ENCODE measurements at places on chromosomes 1 and 21.

DNA sequence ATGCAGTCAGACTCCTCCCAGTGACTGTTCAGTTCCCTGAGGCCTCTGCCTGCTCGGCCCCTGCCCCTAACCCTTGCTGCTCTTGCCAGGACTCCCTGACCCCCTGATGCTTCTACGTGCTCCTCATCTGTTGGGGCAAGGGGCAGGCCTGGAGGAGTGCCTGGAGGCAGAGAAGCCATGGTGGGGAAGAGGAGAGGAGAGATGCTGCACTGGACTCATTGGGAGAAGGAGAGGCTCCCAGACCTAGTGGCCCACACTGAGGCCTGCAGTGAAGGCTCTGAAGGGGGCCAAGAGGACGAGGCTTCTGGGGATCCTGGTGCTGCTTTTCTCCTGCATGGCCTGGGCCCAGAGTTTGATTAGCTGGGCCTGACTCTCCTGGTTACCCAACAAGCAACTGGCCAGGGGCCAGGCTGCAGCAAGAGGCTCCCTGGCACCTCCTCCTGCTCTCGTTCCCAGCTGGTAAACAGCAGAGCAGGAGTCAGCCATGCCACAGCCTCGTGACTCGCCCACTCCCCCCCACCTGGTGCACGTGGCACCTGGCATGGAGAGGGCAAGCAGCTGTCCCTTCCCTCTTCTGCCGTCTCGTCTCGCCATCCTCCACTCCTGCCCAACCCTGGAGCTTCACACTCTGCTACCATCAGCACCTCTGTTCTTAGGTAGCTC, 847 bp upstream of the RORC start:
- DNase-seq = no peak

GRCh38 chr1:218617986-218618385, 272.9 kb downstream of the TGFB2 start:
- DNase-seq = no peak

DNA sequence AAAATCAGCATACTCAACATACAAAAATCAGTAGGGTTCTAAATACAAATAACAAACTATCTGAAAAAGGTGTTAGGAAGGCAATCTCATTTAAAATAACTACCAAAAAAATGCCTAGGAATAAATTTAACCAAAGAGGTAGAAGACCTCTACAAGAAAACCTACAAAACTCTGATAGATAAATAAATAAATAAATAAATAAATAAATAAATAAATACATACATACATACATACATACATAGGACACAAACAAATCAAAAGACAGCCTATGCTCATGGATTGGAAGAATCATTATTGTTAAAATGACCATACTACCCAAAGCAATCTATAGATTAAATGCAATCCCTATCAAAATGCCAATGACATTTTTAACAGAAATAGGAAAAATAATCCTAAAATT, 194.7 kb downstream of the BARHL2 start:
- DNase-seq = no peak

- DNase-seq = no peak
Measured at GRCh38 chr1:223331929-223332328, 32.0 kb downstream of the SUSD4 start.

DNA sequence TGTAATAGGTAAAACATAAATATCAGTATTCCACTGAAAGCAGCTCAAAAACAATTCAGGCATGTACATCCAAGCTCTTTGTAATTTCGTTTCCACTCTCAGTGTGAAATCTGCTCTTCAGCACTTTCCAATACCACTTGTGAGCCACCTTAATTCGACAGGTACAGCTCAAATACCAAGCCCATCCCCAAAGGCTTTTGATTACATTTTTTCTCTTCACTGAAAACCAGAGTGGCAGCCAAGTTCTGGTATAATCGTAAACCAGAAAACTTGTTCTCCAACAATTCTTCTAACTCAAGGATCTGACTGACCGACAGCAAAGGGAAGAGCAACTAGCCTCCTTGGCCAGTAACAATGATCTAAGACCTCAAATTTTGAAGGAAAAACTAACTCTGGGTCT, 36.8 kb downstream of the FBXO42 start:
- DNase-seq = no peak

- DNase-seq = no peak
Measured at GRCh38 chr1:107394301-107394700, 253.5 kb downstream of the NTNG1 start.

DNA sequence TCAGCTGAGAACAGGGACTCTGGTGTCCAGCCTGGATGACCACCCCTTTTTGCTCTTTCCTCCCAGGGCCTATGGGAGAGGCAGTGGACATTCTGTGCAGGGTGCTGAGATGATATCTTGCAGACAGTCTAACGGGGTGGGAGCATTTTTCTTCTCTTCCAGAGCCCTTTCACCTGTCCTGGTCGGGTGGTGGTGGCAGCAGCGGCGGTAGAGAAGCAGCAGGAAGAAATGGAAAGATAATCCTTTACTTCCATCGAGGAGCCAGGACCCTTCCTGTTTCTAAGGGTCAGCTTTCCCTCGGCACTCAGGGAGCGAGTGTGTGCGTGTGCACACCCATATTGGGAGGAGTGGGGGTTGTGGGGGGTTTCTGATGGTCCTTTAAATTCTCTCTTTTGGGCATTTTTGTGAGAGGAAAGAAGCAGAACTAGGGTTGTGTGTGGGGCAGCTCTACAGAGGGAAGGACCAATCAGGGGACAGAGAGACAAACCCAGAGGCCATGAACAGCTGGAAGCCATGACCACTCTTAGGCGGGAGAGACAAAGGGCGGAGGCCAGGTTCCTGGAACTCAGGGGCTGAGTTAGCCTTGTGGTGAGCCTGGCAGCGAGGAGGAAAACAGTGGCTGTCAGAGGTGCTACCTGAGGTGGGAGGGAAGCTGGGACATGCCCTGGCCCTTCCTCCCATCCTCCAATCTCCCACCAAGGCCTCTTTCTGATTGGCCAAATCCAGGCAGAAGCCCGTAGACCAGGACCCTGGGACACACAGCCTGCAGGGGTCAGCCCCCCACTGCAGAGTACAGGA, 31.2 kb upstream of the CSF3R start:
- no peak for DNase-seq

DNA sequence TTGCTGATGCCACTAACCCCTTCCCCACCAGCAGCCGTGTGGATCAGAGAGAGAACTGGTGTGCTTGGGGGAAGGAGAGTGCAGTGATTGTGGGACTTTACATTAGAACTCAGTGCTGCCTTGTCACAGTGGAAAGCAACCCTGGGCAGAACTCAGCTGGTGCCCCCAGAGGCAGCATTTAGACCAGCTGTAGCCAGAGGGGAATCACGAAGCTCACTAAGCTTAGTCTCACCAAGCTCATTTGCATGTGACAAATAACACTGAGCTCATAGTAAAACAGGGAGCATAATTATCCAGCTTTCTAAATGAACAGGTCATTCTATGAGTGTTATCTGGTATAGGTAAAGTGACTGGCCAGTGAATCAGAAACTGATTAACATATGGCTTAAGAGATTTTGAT, 9.8 kb upstream of the SMAP2 start:
- no peak for DNase-seq

- no peak for DNase-seq
Measured at GRCh38 chr1:155052439-155053395, 1.6 kb downstream of the ADAM15 start.

- DNase-seq = no peak
Measured at GRCh38 chr1:9066945-9067807, 2.3 kb downstream of the SLC2A5 start.

- DNase-seq = no peak
Measured at GRCh38 chr1:67307251-67308060, at the start of gene IL12RB2. TSS of gene IL12RB2 (plus strand) at chr1:67307873. CDS start at chr1:67320369, 12,496 bp downstream.

DNA sequence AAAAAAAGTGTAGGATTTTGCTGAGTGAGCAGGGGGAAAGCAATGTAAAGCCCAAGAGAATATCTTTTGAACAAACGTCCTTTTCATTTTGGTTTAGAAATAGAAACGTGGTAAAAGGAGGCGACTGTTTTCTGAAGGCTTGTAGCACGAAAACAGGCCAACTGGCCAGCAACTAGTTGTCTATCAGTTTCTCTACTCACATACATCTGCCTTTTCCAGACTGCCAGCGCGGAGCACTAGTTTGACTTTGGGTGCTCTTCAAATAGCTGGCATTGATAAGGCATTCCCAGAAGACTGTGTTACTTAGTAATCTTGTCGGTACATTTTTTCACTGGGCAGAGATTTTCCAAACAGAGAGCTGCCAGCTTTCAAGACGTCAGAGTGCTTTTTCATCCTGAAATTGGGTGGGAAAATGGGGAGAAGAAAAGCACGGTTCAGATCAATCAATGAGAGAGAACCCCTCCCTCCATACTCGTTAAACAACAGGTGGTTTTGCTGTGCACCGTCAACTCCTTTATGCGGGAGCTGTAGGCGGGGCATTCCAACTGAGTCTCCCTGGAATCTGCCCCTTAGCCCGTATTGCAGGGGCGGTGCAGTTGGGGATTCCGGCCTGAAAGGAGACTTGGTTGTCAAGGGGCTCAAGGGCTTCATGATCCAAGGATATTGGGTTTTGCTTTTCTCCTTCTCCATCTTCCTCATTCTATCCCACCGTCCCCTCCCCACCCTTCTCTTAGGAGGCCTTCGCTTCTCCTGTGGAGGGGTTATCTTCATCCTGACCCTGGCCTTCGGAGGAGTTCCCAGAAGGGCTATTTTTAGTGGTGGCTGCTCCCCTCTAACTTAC, 884 bp upstream of the LRRC8C start:
- DNase-seq = no peak

- no peak for DNase-seq
Measured at GRCh38 chr1:101993710-101994109, 3.0 kb downstream of the OLFM3 start.

DNA sequence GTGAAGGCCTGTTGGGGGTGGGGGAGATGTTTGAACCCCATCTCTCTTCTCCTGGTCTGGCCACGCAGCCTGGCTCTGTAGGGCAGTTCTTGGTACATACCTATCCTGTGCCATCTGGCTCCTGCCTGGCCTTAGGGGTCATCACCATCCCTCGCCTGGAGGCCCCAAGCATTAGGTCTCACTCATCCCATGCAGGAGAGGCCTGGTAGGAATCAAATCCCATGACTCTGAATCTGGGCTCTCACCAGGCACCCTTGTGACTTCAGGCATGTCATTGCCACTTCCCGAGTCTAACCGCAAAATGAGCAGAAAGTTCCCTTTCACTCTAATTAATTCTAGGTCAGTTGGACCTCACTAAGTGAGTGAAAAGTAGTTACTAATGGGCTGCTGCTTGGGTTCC, 37.2 kb downstream of the ETNK2 start:
- no peak for DNase-seq

DNA sequence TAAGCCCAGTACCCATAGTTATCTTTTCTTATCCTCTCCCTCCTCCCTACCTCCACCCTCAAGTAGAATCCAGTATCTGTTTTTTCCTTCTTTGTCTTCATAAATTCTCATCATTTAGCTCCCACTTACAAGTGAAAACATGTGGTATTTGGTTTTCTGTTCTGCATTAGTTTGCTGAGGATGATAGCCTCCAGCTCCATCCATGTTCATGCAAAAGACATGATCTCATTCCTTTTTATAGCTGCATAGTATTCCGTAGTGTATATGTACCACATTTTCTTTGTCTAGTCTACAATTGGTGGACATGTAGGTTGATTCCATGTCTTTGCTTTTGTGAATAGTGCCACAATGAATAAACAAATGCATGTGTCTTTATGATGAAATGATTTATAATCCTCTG, 55.2 kb downstream of the PRKACB start:
- DNase-seq = no peak

DNA sequence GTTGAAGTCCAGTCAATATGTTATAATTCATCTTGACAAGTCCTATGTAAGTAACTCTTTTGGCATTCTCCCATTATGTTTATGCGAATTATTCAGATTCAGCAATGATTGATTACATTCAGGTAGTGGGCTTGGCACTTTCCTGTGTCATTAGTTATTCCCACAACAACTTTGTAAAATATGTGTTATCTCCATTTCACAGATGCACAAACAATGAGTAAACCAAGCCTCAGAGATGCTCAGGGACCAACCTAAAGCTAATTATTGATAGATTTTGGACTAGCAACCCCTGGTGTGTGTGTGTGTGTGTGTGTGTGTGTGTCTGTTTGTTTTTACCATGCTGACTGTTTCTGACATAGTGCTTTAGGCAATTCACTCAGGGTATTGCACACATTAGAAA, 371.1 kb upstream of the C1orf87 start:
- no peak for DNase-seq

DNA sequence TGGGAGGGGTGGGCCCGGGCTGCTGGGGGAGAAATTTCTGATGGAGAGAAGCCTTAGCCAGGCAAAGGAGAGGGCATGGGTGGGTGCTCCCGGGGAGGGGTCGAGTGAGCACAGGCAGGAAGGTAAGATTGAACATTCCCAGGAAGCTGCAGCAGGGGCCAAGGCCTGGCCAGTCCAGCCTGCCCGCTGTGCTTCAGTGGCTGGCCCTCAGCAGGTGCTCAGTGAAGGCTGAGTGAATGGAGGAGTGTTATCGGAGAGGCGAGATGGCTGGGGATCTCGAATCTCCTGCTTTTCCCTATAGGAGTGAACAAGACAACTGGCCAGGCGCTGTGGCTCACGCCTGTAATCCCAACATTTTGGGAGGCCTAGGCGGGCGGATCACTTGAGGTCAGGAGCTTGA, 20.9 kb downstream of the SPSB1 start:
- DNase-seq = no peak

DNA sequence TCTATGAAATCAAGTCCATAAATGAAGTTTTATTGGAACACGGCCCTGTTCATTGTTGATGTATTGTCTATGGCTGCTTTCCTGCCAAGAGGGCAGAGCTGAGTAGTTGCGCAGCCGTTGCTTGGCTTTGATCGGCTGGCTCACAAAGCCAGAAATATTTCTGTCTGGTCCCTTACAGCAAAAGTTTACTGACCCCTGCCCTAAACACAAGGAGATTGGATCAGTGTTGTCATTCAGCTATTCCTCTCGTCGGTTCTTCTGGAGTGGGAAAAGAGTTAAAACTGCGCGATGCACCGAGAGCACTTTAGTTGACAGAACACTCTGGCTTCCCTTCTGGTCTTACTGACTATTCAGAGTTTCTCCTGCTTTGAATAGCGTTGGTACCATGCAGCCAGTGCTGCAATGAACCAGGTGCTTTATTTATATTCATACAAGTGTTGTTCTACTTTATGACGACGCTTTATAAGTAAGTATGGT, 868 bp downstream of the ZBTB40 start:
- no peak for DNase-seq

DNA sequence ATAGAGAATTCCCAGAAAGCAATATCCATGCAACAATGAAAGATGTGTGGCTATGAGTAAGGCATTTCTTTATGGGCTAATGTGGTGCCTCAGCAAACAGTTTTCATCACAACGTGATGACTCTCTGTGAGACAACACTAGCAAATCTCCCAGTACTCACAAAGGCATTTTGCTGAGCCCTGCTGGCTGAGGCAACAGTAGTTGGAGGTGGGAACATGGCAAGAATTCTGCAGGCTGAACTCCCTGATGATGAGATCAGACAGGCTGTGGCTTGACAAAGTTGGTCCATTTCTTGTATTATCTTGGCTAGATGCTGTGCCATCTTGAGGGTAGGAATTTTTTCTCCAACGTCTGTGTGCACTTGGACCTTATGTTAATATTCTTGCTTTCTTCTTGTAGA, 24.6 kb downstream of the PROX1 start:
- DNase-seq = no peak

All from stimulated activated CD4-positive, alpha-beta T cell treated with anti-CD3 and anti-CD28 coated beads, Interleukin-1b, Interleukin-23, amount 100 ng/mL, for 1 hour (primary cell).